G401 (cell line): ENCODE measurements at places on chromosomes 3 and 15. TPM values are rescaled to one million over a fixed set of nuclear protein-coding genes. Genes with fewer than 3 reads are reported as not detected.

Gene IL17RB
- total RNA-seq, result 0.12 and 0.54 TPM in 2 replicates

DNA sequence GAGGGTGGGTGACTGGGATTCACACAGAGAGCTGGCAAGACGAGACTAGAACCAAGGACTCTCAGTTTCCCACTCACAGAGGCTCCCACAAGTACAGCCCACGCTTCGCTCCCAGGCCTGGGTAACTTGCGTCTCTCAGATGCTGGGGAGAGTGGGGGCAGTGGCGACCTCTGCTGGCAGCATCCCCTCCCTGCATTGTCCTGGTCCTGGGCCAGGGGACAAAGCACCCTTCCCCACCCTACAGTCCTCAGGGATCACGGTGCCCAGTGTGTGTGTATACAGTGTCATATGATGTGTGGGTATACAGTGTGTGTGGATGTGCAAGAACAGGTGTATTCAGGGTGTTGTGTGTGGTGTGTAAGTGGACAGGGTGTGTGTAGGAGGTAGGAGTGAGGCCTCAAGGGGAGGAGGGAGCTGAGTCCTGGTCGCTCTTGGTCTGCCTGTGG, 12.8 kb downstream of the VILL start:
- DNase-seq, result peak; percentile 39

- DNase-seq, result no peak
Observed at GRCh38 chr15:67341539-67341938, 87.0 kb downstream of the IQCH start.

Gene SI
- total RNA-seq, result not detected in 2 replicates

DNA sequence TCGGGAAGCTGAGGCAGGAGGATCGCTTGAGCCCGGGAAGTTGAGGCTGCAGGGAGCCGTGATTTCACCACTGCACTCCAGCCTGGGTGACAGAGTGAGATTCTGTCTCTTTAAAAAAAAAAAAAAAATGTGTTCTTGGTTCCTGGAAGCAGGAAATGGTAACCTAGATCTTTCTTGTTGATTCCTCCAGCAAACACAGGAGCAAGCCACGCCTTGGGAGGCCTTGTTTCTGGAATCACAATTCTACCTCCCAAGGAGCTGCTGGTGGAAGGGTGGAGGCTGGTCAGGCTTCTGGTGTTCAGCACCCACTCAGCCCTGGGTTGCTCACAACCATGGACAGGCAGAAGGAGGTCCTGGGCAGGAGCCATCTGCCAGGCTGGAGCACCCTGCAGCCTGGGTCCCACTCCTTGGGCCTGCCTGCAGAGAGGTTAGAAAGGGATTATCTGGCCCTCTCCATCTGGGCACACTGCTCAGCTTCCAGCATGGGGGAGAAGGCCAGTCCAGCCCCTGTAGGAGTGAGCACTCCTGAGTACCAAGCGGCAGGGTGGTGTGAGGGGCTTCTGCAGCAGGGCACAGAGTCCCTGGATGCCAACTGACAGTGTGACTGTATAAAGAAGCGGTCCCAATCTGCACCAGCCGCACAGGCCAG, 65.6 kb downstream of the ABTB1 start:
- peak; percentile 63 for DNase-seq

DNA sequence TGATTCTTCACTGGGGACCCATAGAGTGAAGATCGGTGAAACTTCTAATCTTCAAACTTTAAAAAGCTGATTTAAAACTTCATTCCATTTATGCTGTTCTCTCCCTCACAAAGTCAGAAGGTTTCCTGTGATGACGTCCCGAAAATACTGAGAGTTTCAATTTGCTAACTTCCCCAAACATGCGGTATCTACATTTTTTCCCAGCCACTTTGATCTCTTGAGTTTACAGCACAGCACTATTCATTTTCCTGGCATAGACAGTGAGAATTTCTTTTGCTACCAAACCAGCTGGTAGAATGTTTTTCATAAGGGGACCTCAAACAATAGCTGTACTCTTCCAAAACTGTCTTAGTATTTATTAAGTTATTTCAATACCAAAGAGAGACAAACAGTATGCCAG, 156.8 kb downstream of the LSAMP start:
- DNase-seq, result no peak

DNA sequence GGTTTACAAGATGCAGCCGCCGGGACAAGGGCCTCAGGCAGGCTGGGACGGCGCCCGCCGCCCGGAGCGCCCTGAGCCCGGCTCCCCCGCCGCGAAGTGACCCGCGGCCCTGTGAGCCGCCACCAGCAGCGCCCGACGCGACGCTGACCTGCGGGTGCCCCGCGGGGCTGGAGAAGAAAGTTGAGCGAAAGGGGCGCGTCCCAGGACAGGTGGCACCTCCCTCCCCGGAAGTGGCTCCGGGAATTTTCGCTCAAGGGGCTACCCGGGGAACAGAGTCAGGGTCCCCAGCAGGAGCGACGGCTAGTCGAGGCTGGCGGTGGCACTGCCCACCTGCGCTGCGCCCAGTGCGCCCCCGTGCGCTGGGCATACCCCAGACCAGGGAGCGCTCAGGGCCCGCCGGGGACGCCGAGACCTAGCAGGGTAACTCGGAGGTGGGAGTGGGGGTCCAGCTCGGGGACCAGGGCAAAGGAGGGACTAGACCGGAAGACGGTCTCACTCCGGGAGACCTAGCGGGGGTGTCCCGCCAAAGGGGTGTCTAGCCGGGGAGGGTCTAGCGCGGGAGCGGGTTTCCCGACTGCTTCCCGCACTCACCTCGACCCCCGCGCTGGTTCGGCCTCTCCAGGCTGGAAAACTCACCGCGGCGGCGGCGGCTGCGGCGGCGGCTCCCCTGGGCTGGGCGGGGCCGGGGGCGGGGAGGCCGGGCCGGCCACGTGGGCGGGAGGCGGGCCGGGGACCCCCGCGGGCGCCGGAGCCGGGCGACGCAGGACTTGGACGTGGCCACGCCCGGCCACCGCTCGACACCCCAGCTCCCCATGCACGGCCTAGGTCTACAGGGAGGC, 18.4 kb downstream of the SPATA12 start:
- DNase-seq, result no peak

GRCh38 chr15:78810362-78811123, 721 bp downstream of the ADAMTS7 start:
- DNase-seq, result no peak

- DNase-seq, result no peak
Observed at GRCh38 chr3:69867941-69868505, 128.8 kb downstream of the MITF start.

- DNase-seq, result peak; percentile 93
Observed at GRCh38 chr3:2098398-2099027, at the start of gene CNTN4. Gene CNTN4, plus strand, starts transcription at chr3:2098866.

Gene AADACL2
- total RNA-seq, result not detected in 2 replicates

- DNase-seq, result peak; percentile 56
Observed at GRCh38 chr3:127915937-127916493, 983 bp downstream of the KBTBD12 start.

Gene MYL3
- total RNA-seq, result 5.8 and 7.4 TPM in 2 replicates

Gene MYO5C
- total RNA-seq, result 1.3 and 4.2 TPM in 2 replicates

- DNase-seq, result no peak
Observed at GRCh38 chr3:42994595-42994994, 15.5 kb downstream of the GASK1A start.

Gene TRIM42
- total RNA-seq, result not detected in 2 replicates

DNA sequence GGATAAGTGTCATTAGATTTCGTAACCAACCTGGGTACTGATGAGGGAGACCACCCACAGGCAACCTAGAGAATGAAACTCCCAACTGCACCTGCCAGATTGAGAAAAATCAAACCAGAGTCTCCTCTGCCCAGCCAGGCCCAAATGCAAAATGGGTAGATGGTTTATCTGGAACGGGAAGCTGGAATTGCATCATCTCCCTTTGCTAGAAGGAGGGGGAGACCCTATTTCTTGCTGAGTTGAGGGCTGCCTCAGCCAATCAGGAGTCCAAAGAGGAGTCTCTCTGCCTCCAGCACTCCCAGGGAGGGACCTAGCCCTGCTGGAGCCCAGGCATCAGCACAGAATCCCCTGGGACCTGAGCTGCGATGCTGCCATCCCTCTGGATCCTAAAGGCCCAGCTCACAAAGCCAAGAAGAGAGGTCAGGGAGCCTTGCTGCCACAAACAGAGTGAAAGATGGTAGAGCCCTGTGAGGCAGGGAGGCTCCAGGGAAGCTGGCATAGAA, 8.1 kb downstream of the RMDN3 start:
- DNase-seq, result no peak
